ENCODE measurements at places on chromosomes 7 and 10.

DNA sequence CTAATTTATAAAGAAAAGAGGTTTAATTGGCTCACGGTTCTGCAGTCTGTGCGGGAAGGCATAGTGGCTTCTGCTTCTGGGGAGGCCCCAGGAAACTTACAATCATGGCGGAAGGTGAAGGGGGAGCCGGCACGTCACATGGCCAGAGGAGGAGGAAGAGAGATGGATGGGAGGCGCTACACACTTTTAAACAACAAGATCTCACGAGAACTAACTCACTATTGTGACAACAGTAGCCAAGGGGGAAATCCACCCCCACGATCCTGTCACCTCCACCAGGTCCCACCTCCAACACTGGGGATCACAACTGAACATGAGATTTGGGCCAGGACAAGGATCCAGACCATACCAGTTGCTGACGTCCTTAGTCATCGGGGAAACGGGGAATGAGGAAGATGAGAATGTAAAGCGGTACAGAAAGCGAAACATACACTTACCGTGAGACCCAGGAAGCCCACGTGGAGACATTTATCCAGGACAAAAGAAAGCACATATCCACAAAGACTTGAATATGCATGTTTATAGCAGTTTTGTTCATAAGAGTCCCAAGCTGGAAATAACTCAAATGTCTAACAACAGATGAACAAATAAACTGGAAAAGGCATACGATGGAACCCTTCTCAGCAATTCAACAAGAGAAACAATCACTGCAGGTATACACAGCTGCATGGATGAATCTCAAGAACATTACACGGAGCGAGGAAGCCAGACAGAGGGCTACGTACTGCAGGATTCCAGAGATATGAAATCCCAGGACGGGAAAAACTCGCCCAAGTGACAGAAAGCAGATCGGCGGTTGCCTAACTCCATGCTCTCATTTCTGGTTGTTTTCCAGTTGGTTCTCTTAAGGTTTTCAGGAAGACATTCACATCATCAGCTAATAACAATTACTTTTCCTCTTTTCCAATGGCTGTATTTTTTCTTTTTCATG lies 26.2 kb upstream of the INPP5A start:
- no peak for DNase-seq

- no peak for DNase-seq
Measured at GRCh38 chr10:31261511-31262311, 57.3 kb upstream of the ZEB1 start.

GRCh38 chr10:55369670-55370420 lies 568.8 kb upstream of the PCDH15 start:
- no peak for DNase-seq

DNA sequence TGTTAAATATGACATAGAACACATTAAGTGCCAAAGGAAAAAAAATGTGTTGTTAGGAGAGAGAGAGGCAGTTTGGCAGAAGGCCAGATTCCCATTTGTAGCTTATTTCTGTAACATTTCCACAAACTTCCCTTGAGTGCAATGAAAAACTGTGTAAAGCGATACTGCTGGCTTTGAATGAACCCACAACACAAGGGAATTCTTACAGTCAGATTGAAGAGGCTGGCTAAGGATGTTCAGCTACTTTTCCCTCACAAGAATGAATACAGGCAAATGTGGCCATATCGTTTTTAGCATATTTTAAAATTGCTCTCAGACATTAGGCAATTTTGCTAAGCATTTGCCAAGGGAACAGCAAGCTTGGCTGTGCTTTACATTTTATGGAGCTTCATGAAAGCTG lies 614.1 kb upstream of the FZD8 start:
- DNase-seq: no peak

GRCh38 chr10:117391436-117392205 lies 16.4 kb upstream of the PDZD8 start:
- no peak for DNase-seq

- DNase-seq: no peak
Measured at GRCh38 chr7:126803060-126803665, 449.6 kb downstream of the GRM8 start.
